Stimulated activated CD4-positive, alpha-beta T cell treated with anti-CD3 and anti-CD28 coated beads, TNF-alpha, amount 100 ng/mL, for 4 hours (primary cell): ENCODE measurements at places on chromosomes 12 and 14.

- DNase-seq, result no peak
Measured at GRCh38 chr12:32155041-32155440, 48.4 kb downstream of the BICD1 start.

GRCh38 chr12:53866727-53867126 is 71.9 kb upstream of the HOXC13 start:
- DNase-seq, result no peak

DNA sequence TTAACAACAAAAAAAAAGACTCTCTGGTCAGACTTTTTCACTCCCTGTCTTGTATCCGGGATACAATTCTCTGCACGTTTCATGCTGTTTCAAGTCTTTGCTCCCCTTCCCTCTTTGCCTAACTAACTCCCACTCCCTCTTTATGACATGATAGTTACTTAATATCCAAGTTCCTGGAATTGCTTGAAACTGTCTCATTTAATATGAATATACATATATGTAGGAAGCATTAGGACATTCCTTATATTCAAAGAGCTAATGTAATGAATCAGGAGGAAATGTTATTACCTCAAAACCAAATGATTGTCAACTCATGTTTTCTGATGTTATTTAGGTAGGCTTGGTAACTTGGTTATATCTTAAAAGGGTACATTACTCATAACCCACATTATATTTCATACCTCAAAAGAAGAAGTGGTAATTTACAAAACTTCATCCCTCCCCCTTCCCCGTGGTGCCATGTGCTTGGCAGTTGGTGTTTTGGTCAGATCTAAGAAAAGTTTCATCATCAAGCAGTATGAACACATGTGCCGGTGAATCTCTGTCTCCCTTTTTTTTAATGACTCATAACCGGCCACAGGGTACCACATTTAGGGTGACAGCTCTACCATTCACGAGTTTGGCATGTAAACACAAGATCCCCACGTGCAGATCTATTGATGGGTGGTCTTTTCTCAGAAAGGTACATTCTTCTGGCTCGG is 56.5 kb downstream of the HCAR2 start:
- peak; percentile 35 for DNase-seq

GRCh38 chr14:61476754-61477410 is 155.5 kb downstream of the PRKCH start:
- DNase-seq, result peak; percentile 44

- DNase-seq, result no peak
Measured at GRCh38 chr14:104246401-104247335, 108.3 kb downstream of the KIF26A start.

DNA sequence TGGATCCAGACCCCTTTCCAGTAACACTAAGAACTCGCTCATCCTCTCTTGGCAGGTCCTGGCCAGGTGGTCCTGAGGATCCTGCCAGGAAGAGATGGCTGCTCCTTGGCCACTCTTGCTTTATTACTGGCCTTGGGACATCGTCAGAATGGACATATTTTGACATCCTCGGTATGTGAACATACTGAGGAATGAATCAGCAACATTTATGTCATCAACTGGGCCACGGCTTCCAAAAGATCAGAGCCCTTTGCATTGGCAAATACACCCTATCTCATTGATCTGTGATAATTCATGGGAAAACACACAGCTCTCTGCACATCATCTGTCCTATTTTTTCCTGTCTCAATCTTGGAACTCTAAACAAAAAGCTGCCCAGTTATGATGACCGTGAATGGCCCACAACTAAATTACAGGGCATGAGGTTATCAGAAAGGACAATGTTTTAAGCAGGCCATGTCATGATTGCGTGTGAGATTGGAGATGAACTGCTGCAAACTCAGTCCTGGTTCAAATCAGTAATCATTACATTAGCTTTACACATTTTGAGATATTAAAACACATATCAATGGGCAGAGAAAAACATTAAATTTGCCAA is 1325.8 kb downstream of the AACS start:
- DNase-seq, result no peak

DNA sequence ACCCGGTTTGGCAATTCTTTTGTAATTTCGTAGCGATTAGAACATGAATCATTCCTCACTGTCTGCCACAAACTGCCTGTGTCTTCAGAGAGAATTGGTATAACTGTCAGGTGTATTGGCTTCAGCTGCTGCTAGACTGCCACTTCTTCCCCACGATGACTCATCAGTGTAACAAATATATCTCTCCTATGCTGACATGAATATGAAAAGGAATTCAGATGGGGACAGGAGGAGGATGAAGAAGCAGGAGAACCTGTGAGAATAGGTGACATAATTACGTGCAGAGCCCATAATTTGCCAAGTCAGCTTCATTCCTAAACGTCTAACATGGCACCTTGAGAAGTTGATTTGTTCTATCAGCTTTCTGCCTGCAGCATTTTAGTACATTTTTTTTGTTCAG is 64.9 kb downstream of the FRMD6 start:
- no peak for DNase-seq

- DNase-seq, result no peak
Measured at GRCh38 chr12:67377541-67377940, 108.4 kb downstream of the CAND1 start.

GRCh38 chr12:94149119-94149780 is 873 bp downstream of the PLXNC1 start:
- DNase-seq, result no peak

- DNase-seq, result no peak
Measured at GRCh38 chr14:35320472-35320871, 28.3 kb downstream of the PSMA6 start.

- no peak for DNase-seq
Measured at GRCh38 chr14:59969319-59969718, 49.4 kb downstream of the LRRC9 start.

GRCh38 chr14:38554026-38554425 is 298.1 kb upstream of the CLEC14A start:
- DNase-seq, result no peak

GRCh38 chr12:24707334-24707733 is 241.6 kb downstream of the BCAT1 start:
- no peak for DNase-seq

GRCh38 chr14:75566321-75566720 is 12.1 kb upstream of the FLVCR2 start:
- peak; percentile 72 for DNase-seq

DNA sequence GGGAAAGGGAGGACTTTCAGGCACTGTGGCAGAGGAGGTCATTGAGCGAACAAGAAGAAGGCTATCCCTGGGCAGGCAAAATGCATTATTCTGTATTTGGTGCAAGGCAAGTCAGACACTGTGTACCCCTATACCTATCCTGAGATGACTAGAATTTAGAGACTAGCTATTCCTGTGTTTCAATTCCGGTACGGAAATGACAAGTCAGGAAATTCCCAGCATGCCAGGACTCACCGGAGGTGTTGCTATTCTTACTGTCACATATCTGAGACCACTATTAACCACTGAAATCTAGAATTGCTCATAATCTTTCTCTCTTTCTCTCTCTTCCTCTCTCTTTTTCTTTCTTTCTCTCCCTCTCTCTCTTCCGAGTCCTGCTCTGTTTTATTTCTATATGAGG is 297.1 kb downstream of the PDZRN4 start:
- DNase-seq, result no peak

DNA sequence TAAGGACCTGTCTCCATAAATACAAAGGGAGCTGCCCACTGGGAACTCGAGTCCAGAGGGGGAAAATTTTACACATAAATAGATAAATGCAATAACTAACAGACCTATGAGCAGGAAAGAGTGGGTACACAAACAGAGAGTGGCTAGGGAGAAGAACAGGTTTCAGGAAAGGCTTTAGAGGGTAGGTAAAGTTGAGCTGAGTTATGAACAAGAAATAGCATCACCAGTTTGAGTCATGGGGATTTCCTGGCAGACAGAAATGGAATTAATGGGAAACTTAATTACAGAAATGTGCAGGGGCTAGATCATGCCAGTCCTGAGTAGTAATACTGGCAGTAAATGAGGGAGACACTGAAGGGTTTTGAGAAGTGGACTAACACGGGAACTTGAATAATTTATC is 58.0 kb upstream of the CCDC175 start:
- DNase-seq, result no peak

GRCh38 chr14:42872786-42873185 is 1266.1 kb downstream of the LRFN5 start:
- no peak for DNase-seq

DNA sequence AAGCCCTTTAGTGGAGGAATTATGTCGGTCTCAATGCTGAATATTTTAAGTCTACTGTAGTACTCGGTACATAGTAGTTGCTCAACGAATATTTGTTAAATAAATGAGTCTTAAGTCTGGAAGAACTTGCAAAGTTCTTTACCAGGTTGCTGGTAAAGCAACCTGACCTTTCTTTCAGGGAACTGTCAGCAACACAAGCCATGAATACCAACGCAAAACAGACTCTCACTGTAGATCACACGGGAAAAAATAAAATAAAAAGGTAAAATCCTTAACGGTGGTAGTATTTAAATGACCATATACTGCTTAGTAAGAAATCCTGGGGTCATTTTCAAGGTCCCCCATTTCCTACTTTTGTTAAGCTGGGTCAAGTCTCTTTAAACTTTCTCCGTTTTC is 447 bp upstream of the NUBPL start:
- no peak for DNase-seq

DNA sequence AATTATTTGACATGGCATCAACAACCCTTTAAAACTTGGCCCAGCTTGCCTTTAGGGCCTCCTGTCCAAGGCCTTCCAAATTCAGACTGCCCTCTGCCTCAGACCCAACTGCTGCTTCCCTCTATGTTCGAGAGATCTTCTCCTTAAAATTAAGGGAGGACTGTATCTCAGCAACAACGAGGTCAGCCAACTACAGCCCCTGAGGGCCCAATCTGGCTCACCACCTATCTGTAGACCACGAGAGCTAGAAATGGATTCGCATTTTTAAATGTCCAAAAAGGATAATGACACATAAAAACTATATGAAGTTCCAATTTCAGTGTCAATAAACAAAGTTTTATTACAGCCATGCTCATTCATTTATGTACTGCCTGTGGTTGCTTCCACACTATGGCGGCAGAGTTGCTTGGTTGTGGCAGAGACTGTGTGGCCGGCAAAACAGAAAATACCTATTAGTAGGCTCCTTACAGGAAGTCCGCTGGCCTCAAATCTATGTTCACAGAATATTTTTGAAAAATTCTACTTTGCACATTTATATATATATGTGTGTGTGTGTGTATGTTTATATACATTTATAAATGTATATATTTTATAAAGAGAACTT is 1026.9 kb downstream of the BCL11B start:
- no peak for DNase-seq

DNA sequence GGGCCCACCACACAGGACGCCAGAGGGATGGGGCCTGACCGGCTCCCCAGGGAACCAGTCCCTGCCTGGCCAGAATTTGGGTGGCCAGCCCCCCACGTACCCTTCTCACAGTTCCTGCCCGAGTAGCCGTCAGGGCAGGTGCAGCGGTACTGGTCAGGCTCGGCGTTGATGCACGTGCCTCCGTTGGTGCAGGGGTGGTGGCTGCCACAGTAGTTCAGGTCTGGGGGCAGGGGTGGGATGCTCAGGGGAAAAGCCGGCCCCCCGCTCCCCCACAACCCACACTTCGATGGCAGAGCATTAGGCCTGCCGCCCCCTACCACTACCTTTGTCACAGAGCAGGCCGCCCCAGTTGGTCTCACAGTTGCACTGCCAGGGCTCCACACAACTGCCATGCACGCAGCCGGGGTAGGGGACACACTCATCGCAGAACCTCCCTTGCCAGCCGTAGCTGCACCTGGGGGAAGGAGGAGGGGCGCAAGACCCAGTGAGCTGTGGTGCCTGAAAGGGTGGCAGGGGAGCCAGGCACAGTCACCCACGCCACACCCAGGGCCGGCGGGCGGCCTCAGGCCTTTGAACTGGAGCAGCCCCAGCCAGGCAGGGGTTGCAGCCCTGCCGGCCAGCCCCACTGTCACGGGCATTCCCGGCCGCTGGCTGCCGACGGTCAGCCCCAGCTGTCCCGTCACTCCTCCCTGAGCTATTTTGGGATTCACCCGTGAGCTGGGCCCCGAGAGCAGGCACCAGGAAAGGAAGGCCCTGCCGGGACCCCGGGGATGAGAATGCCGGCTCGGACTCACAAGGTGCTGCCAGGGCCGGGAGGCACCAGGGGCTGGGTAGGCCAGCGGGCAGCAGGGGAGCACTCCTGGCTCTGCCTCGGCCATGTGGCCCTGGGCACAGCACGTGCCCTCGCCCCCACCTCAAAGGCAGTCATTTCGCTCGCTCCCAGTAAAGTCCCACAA is 16.5 kb downstream of the JAG2 start:
- DNase-seq, result no peak

DNA sequence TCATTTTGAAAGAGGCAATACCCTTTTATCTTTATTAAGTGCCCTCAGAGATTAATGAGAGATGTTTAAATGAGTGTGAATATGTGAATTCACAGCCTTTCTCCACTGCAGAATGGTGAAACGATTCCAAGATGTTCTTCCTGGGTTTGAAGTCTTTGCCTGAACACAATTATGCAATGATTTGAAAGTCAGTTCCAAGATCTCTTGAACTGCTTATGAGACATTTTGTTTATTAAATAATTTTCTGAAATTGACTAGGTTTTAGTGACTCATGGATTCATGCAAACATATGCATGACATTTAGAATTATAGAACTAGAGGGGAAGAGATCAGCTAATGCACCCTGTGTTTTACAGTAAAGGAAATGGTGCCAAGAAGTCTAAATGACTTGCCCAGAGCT is 118.1 kb upstream of the SLC38A2 start:
- DNase-seq, result no peak

DNA sequence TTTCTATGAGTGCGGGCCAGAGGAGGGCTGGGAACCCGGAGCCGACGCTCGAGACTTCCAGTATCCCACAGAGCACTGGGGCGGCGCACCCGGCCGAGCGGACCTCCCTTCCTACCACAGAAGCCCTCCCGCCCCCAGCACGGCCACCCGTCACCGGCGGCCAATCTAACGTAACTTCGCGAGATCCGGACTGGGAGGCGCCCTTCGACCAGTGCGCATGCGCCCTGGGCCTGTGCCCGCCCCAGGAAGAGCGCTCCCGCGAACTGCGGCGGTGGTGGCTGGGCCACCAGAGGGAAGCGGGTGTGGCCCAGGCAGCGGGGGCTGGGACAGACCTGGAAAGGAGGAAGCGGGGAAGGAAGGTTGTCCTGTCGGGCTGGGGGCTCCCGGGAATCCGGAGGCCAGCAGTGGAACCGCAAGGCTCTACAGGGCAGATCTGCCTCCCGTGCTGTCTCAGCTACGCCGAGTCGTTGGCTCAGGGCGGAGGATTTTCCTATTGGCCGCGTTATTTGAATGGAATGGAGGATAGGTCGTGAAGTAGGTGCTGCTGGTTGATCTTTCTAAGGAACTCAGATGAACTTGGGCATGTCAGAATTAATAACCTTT is at the start of gene PPP1R12A:
Gene PPP1R12A (minus strand): TSS at position 77 of the 603 bp plus-strand sequence. CDS start 166 bp downstream, outside the sequence.
- peak; percentile 87 for DNase-seq

DNA sequence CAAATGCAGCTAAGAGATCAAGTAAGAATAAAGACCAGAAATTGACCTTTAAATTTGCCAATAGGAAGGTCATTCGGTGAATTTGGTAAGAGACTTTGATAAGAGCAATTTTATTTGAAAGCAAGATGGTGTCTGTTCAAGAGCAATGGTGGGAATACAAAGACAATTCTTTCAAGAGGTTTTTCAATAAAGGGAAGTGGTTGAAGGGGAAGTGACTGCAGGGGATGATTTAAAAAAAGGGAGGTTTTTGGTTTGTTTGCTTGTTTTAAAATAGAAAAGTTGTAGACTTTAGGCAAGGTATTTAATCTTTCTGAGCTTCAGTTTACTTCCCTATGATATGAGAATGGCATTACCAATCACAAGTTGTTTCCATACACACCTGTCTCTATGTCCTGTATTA is 4.3 kb upstream of the APPL2 start:
- DNase-seq, result no peak

GRCh38 chr12:93895089-93895445 is 217.9 kb downstream of the CRADD start:
- DNase-seq, result no peak

- no peak for DNase-seq
Measured at GRCh38 chr14:96145116-96145864, 59.3 kb upstream of the BDKRB2 start.
